ENCODE measurements at places on chromosomes 13 and 19.

- no peak for DNase-seq
These were observed 15.5 kb downstream of the ATP8B3 start for GRCh38 chr19:1796395-1797142.

GRCh38 chr19:24078680-24079079, 8.3 kb upstream of the ZNF254 start:
- no peak for DNase-seq

- no peak for DNase-seq
These were observed 71.5 kb upstream of the ARHGEF7 start for GRCh38 chr13:111043575-111043982.

- no peak for DNase-seq
These were observed 22.6 kb downstream of the ERCC5 start for GRCh38 chr13:102868366-102868936.

GRCh38 chr19:38650911-38651584, 3.6 kb downstream of the ACTN4 start:
- DNase-seq: no peak

DNA sequence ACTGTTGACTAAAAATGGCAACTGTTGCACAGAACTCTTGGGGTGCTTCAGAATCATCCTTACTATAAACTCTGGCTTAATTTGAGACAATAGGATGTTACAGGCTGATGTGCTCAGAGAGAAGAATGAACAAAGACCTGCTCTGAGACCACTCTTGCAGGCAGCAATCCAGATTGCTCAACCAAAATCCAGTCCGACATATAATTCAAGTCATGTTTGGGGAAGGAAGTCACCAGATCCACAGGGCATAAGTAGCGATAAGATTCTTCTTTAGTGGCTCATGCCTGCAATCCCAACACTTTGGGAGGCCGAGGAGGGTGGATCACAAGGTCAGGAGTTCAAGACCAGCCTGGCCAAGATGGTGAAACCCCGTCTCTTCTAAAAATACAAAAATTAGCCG, 20.6 kb downstream of the MTMR6 start:
- no peak for DNase-seq

DNA sequence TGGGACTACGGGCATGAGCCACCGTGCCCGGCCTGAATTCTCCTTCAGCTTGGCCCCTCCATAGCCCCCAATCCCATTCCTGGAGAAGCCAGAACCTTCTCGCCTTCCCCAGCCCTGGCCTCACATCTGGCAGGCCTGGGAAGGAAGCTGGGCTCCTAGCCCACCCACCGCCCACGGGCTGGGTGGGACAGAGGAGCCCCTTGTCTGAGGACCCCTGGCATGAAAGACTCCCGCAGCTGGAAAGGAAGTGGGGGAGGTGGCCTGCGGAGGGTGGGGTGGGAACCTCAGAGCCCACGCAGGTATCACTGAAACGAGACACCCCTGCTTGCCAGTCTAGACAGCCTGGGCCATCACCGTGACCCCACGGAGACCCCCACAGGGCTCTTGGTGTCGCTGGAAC, 7.7 kb upstream of the NANOS3 start:
- DNase-seq: no peak

DNA sequence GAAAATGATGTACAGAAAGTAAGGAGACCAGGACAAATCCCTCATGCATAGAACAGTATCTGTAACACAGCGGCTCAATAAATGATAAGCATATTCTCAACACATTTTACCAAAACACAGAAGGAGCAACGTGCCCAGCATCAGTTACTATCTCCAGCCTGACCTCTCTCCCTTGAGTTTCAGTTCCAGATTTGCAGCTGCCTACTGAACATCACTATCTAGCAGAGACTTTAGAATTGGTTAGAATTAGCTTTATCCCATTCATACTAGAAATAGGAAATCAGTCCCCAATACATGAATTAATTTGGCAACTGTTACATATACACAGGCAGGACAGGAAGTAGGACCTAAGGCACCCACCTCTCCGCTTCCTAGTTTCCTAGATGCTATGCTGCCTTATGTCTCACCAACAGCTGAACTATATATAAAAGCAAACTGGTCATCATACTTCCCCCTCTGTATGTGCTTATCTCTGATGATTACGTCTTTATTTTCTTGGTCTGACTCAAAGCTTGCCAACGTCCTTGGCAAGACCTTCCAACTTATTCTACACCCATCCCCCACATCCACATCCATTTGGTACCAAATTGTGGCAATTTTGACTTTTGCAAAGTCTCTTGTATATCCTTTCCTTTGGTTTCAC, 61.1 kb downstream of the SACS start:
- DNase-seq: no peak
